ENCODE measurements at places on chromosomes 16 and 17.
A peak's percentile ranks its signal among the peaks of the same experiment; 100 is the strongest.

DNA sequence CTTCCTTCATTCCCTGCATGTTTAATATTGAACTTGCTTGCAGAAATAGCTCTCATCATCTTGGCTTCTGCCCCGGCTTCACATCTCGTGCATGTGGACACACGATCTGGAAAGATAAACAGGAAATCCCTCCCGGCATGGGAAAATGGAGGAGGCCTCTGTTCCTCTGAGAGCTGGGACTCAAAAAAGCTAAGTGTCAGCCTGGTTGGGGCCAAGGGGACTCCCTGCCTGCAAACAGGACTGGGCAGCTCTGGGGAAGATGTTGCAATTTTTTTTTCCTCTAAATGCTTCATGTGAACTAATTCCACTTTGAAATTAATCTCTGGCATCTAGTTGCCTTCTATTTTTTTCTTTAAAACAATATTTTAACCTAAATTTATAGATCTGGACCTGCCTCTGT is 24.8 kb downstream of the ITPRIPL2 start:
- DNase-seq, result no peak

DNA sequence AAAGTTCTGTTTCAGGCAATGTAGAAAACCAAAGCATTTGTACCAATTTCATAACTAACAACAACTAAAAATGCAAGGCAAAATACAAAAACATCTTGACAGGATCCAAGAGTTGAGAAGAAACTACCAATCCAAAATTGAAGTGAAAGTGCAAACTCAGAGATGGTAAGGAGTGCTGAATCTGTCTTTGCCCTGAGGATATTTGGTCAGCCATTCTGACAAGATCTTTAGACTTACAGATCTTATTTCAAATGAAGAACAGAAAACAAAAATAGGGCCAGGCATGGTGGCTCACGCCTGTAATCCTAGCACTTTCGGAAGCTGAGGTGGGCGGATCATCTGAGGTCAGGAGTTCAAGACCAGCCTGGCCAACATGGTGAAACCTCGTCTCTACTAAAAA is 412.8 kb downstream of the ZFHX3 start:
- no peak for DNase-seq

DNA sequence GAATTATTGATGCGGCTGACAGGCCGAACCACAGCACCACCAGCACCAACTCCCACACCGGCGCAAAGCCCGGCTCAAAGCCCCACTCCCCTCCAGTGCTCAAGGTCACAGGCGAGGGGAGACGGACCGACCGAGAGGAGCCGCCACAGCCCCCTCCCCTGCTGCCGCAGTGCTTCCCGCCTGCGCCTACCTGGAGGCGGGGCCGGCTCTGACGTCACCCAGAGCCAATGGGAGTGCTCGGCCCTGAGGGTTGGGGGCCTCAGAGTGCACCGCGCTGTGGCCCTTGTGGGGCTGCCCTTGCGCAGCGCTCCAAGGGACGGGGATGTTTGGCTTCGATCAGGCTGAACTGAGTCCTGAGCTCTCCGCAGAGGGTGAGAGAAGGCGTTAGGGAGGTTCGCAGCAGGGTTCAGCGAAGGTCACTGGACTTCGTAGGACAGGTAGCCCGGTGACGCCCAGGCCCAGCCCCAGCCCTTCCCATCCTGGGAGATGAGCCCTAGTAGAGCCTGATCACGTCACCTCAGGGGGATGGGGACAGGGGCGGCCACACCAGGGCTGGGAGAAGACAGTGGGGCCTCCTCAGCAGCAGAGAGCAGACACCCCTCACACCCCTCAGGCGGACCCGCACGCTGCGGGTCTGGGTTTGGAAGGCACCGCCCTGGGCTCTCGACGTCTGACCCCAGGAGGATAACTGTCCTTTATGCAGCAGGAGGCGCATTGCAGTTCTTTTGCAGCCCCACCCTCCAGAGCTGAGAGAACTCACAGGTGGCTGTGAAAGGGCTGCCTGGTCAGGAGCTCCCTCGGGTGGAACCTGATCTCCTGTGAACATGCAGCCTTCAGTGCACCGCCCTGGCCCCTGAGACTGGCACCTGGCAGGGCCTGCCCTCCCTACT is 1.5 kb downstream of the NDRG4 start:
- DNase-seq, result no peak

- DNase-seq, result no peak
These were observed 178.7 kb downstream of the GRIN2A start for GRCh38 chr16:10003486-10003885.

DNA sequence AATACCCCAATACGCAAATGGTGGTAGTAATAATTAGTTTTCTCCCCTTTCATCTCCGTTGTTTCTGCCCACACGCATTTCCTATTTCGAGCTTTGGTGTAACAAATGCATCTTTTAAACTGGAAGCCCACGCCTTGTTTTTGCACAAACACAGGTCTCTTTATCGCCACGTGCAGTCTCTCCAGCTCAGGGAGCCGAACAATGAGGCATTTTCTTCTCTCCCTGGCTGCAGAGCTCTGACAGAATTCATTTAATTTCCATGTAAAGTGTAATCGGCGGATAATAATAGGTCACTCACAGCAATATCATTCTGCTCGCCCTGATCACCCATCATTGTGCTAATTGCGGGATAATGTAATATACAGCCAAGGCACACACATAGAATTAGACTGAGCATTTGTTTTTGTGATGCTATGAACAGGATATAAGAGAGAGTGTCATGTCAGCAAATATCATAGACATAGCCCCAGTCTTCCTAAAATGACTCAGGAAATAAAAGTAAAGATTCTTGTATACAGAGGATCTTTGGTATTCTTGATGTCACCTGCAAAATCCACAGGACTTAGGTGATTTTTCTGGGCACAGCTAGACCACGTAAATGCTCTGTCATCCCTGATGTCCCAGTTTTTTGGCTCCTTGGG is 452.6 kb upstream of the CDH11 start:
- no peak for DNase-seq

DNA sequence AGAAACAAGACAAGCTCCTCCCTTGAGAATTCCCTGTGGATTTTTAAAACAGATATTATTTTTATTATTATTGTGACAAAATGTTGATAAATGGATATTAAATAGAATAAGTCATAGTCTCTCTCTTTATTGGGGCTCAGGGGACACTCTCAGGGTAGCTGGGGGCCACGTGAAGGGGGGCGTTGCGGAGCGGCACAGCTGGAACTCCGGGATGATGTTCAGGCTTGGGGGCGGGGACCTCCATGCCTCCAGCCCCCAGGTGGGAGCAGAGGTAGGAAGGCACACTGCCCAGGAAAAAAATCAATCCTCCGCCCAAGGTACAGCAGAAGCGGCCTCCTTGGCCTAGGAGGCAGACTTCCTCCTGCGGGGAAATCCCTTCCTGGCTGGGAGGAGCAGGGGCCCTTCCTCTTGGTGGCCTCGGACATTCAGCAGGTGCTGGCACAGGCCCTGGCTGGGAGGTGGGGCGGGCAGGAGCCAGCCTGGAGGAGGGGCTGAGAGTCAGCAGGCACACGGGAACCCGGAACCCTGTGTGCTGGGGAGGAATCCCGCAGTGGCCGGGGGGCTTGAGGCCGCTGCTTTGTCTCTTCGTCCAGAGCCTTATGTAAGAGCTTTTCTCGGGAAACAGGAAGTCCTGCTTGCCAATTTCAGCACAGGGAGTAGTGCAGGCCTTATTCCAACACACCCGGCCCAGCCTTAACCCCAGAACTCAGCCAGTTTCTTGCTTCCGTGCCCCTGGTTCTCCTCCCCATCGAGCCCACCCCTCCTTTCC is 591 bp upstream of the TNFSF13 start:
- DNase-seq, result no peak

DNA sequence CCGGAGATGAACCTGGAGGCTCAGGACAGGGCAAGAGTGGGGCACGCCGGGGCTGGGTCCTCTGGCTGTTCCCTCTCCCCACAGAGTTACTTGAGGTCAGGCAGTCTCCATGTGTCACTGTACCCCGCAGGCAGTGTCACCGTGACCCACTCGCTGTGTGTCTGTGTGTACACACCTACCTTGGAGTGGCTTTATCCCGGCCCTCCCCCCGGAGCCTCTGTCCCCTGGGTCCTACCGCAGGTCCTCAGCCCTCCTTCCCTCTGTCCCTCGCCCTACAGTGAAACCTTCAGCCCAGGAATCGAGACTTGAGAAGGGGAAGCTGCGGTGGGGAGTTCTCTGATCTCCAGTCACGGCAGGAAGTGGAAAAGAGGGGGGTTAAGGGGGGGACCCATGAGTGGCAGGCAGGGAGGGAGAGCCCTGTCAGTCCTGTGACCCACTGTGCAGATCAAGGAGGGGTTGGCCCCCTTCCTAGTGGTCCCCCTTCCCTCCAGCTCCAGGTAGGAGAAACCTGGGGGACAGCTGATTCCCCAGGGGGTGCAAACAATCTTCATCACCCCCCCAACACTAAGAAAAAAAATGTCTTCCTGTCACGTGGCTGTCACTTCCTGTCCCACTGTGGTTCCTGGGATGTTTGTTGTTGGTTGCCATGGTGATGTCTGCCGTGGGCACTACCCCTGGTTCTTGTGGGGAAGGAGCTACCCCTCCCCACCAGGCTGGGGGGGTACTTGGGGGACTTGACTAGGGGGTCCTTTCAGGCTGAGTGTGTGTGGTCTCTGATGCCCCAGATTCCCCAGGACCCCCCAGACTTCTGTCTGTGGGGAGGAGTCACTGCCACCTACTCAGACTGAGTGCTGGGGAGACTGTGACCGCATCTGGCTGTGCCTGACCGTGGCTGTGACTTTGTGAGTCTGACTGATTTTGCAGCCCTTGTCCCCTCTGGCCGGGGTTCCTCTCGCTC is 13.7 kb downstream of the RARA start:
- peak; percentile 54 for DNase-seq

- no peak for DNase-seq
These were observed 14.7 kb downstream of the CA7 start for GRCh38 chr16:66858740-66859396.

GRCh38 chr17:8555062-8555461 is 75.5 kb downstream of the MYH10 start:
- no peak for DNase-seq

DNA sequence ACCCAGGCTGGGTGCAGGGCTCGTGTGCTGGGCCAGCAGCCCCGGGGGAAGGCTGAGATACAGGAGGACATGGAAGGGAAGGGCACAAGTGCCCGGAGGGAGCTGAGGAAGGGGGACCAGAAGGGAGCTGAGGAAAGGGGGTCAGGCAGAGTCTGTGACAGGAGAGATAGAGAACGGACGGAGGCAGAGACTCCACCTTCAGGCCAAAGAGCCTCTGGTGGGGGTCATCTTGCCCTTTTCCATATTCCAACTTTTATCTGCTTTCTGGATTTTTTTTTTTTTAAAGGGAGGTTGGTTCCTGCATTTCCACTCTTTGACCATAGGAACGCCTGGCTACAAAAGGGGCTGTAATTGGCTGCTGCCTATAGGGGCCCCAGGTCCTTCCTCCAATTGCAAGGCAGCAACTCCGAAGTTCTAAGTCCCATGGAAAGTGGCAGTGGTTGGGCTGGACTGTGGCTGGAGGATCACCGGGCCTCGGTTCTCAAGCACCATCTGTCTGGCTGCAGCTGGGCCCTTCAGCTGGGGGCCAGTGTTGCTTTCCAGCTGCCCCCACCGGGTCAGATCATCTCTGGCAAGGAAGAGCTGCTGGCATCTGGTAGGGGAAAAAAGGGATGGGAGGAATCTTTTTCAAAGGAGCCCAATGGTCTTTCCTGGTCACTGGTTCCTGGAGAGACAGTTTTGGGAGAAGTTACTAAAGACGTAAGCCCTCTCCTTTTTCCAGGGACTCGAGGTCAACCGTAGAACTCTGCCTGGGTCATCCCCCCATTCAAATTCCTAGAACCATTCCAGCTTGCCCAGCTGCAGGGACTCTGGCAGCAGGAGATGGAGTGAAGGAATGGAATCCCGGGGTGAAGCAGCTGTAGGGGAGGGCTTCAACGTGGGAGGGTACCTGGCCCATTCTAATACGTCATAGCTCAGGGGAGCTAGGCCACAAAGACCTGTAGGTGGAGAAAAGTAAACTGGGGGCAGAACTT is 13.1 kb upstream of the MRPS23 start:
- DNase-seq, result no peak

GRCh38 chr16:13104772-13105171 is 203.4 kb downstream of the SHISA9 start:
- DNase-seq, result no peak

DNA sequence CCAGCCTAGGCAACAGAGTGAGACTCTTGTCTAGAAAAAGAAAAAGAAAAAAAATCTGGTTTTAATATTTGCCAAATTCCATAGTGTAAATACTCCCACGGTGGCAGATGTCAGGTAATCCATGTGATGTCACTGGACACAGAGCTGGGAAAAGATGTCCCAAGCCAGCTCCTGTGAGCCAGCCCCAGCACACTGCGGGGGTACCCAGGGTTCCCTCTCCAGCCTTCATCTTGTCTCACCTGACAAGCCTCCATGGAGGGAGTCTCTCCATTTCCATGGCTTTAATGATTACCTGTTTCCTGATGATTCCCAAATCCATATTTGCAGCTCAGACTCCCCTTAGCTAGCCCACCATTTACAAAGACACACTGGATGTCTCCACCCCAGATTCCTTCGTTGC is 4.6 kb downstream of the CD300LB start:
- DNase-seq, result no peak

- no peak for DNase-seq
These were observed 19.0 kb upstream of the TUBG2 start for GRCh38 chr17:42640121-42640520.

GRCh38 chr17:45138911-45139532 is 3.5 kb downstream of the ACBD4 start:
- DNase-seq, result no peak

- no peak for DNase-seq
These were observed at the start of gene PRAC2 for GRCh38 chr17:48722915-48723422. PRAC2 (plus strand) TSS chr17:48723185; CDS start chr17:48724411, 1,226 bp downstream.

DNA sequence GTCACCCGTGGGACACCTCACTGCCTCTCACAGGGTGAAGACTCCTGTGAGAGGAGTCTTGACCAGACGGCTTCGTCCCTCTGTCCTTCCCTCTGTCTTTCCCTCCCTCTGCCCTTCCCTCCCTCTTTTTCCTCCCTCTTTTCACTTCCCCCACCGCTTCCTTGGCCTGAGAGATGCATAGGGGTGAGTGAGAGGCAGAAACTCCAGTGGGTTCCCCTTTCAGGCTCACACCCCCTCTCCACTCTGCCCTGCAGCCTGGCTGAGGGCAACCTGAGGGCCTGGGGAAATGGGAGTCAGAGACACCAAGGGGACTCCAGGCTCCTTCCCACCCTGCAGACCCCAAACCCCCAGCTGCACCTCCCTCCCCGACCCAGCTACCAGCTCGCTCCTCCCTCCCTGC is 14.6 kb upstream of the KRT17 start:
- DNase-seq, result no peak

DNA sequence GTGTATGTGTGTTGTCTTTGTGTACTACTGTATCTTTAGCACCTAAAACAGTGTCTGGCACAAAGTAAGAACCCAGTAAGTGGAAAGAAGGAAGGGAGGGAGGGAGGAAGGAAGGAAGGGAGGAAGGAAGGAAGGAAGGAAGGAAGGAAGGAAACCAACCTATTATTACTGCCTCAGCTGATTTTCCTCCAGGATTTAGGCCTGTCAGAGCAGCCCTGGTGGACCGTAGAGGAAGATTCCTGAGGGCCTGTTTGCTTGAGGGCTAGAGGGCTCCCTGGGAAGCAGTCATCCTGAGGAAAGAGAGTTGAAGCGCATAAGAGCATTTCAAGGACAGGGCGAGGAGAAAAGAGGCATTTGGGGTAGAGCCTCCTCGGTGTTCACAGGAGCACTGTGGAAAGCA is 61.5 kb downstream of the WSB1 start:
- DNase-seq, result no peak

GRCh38 chr17:74295625-74296547 is 21.9 kb downstream of the DNAI2 start:
- DNase-seq, result peak; percentile 22

GRCh38 chr17:76469076-76469990 is 1.9 kb downstream of the AANAT start:
- DNase-seq, result no peak
